Activated naive CD8-positive, alpha-beta T cell treated with anti-CD3 and anti-CD28 coated beads, Interleukin-2, amount 10 ng/mL, durations not matched to agents 7 days and 5 days (primary cell): ENCODE measurements at places on chromosomes 2 and 18. TPM values are rescaled to one million over a fixed set of nuclear protein-coding genes. Genes with fewer than 3 reads are reported as not detected.

Gene PCARE
- not detected for total RNA-seq

Gene GPR45
- not detected for total RNA-seq

Gene STPG4
- total RNA-seq, result 0.74 TPM

Gene CAD
- total RNA-seq, result 60.4 TPM

Gene OR6B2
- not detected for total RNA-seq

Gene ITPRID2
- 61.2 TPM for total RNA-seq

Gene PNKD
- 33.9 TPM for total RNA-seq

Gene FOXI3
- not detected for total RNA-seq

Gene TFPI
- not detected for total RNA-seq

Gene PSTPIP2
- total RNA-seq, result 12.6 TPM

Gene ARMC9
- total RNA-seq, result 2.5 TPM

Gene G6PC2
- not detected for total RNA-seq

Gene STARD6
- total RNA-seq, result not detected

Gene CD8B
- total RNA-seq, result 483 TPM

Gene SLC9A4
- total RNA-seq, result 0.06 TPM

Gene SERPINB8
- total RNA-seq, result 7.3 TPM

Gene TMSB10
- total RNA-seq, result 4,217 TPM

Gene EMILIN1
- 1.2 TPM for total RNA-seq

Gene HOXD12
- total RNA-seq, result not detected

Gene UGT1A3
- not detected for total RNA-seq

Gene CABLES1
- 1.4 TPM for total RNA-seq

Gene HOXD10
- total RNA-seq, result not detected

Gene REG3G
- not detected for total RNA-seq

Gene EFHD1
- total RNA-seq, result 8.8 TPM
